Astrocyte (in vitro differentiated cells and primary cell): ENCODE measurements at places on chromosomes 1 and 21.

GRCh38 chr1:58304346-58304975 is 242.1 kb downstream of the OMA1 start:
- DNase-seq, result no peak

GRCh38 chr1:46174448-46175231 is at the start of gene TSPAN1:
TSS of gene TSPAN1 (plus strand) at chr1:46175087. CDS start at chr1:46181108, 6,021 bp downstream.
- no peak for DNase-seq

- no peak for DNase-seq
Measured at GRCh38 chr21:16775076-16775475, 737.8 kb upstream of the CXADR start.

- DNase-seq, result no peak
Measured at GRCh38 chr1:245436407-245436806, 281.6 kb downstream of the KIF26B start.

- DNase-seq, result no peak
Measured at GRCh38 chr1:174643206-174643605, 195.4 kb downstream of the GPR52 start.

DNA sequence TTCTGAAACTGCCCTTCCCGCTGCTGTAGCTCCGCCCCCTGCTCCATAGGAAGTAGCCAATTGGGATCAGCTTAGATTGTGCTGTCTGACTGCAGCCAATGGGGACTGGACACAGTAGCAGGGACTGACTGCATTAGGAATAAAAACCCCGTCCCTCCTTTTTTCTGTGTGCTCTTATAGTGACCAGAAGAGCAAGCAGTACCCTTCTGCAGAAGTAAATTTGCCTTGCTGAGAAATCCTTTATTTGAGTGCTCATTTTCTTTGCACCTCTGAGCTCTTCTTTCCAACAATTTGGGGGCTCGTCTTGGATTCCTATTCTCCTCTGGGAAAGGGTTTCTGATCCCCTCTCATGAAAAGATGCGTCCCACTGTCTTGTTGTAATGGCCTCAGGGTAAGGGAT is 16.2 kb downstream of the OR2L13 start:
- no peak for DNase-seq

- no peak for DNase-seq
Measured at GRCh38 chr1:82507011-82507410, 706.3 kb downstream of the ADGRL2 start.

DNA sequence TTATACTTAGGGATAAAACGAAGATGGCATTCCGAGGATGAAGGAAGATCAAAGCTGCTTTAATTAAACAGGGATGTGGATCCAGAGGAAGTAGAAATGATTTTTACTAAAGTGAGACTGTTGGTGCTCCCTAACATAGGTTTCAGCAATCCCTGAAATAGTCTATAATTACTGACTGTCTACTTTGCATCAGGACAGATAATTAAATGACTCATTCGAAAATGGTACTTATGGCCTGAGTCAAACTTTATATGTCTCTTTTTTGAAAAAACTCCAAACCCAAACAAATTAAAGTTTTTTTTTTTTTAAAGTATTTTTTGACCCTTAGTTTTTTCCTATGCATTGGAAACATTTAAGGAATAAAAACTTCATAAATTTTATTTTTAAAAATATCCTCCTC is 90.3 kb downstream of the LYST start:
- DNase-seq, result no peak

DNA sequence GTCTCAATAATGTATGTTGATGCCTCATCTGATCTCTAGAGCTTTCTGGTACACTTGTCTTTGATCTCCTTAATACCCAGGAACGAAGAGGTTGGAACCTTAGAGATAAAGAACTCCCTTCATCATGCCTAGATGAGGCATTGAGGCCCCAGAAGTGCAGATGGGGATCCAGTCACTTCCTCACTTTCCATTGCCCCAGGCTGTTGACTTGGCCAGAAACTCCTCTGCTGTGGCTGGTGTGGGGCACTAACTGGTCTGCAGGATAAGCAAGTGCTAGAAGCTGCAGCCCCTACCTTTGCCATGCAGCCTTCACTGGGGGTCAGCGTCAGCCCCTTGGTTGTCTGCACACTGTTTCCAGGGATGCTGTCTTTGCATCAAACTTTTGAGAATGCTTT is 49.9 kb downstream of the STUM start:
- DNase-seq, result no peak

DNA sequence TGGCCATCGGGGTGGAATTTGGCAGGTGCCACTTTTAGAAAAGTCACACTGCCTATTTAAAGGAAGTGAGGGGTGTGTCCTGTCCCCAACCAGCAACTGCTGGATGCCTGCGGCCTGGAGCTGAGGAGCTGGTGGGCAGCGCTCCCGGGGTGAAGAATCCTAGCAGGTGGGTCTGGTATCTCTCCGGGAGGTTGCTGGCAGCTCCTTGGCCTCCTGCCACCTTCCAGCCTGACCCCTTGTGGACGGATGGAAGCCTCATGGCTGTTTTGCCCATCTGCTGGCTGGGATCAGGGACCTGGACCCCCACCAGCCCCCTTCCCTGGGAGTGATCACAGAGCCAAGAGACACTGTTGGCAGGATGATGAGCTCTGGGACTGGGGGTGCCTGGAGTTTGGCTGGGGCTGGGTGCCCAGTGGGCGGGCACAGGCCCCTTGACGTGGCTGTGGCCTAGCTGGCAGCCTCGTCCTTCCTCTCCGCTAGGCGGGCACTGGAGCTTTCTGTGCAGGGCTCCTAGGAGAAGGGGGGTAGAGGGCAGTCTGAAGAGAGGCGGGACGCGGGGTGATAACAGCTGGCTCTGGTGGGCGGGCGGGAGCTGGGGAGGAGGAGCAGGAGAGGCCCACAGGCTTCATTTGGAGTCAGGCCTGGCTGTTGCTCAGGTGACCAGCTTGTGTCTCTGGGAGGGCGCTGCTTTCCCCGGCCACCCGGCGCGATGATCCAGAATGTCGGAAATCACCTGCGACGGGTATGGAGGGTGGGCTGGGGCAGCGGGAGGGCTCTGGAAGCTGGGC is at the start of gene ACOT11:
ACOT11 (plus strand) TSS at position 628 of the 788 bp plus-strand sequence; CDS start at position 710, 82 bp downstream.
- DNase-seq, result peak; percentile 39

- no peak for DNase-seq
Measured at GRCh38 chr1:5273280-5274003, 619.0 kb downstream of the AJAP1 start.

GRCh38 chr1:230057681-230058565 is 9.1 kb upstream of the GALNT2 start:
- no peak for DNase-seq

- DNase-seq, result no peak
Measured at GRCh38 chr1:201480231-201481003, 11.4 kb upstream of the PHLDA3 start.

DNA sequence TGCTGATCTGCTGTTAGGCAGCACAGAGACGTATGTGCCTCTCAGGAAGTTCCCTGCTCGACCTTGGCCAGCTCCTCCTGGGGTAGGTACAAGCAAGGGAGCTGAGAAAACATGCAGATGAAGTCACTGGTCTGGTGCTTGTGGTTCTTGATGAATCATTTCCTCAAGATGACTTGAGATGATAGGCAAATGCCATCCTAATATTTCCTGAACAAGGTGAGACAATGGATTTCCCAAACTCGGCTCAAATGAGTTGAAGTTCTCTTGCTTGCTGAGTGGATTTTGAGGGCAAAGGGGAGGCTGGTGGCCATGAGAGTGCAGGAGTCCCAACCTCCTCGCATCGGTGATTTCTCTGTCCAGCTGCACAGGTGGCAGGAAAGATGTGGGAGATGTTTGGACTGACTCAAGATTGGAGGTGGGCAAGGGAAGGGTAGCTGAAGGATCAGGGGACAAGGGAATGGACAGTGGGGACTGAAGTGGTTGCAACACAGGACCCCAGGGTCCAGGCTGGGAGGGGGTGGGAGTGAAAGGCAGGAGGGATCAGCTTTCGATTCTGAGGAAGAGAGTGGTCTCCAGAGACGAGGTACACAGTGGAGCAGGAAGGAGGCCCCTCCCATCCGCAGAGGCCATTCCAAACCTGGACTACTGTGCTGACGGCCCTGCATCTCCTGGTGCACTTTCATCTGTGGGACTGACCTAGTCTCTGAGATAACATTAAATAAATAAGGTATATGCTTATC is 63.9 kb downstream of the CAPN2 start:
- peak; percentile 94 for DNase-seq

GRCh38 chr1:7719468-7720094 is 51.5 kb upstream of the VAMP3 start:
- no peak for DNase-seq

- DNase-seq, result peak; percentile 16
Measured at GRCh38 chr1:101088431-101088830, 62.8 kb upstream of the DPH5 start.

GRCh38 chr1:177170756-177171535 is at the start of gene BRINP2:
TSS of gene BRINP2 (plus strand) at chr1:177170958. CDS start at chr1:177229877, 58,919 bp downstream.
- DNase-seq, result peak; percentile 22

GRCh38 chr1:94416901-94417727 is 1.1 kb upstream of the ABCD3 start:
- peak; percentile 73 for DNase-seq

DNA sequence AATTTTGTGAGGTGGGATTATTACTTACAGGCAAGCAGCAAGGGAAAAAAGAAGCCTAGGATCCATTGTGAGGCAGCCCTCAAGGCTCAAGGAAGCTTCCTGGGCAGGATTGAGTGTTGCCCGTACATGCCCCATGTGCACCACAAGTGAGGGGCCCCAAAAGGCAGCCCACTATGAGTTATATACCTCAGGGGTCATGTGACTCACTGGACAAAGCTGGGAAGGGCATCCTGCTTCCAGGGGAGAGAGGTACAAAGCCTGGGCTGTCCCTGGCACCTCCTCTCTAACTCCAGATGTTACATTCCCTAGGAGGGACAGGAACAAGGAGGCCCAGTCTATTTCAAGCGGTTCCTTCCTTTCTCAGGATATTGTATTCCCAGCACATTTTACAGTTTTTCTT is 34.0 kb upstream of the CD1D start:
- no peak for DNase-seq

DNA sequence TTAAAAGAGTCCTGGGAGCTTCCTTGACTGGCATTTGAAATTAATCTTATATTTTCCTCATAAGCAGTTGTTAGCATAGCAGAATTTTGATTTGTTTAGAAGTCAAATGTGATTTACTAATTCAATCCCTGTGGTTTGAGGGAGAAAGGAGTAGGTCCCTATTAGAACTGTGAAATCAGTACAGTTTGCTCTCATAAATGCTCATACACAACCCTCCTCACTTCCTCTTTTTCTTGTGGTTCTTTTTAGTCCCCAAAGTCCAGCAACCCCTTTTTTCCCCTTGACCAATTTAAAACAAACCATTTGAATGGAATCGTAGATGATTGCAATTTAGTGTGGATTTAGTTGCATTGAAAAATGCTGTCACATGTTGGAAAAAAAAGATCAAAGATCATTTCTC is 9.2 kb upstream of the IFI44 start:
- no peak for DNase-seq

- peak; percentile 42 for DNase-seq
Measured at GRCh38 chr1:11650331-11650991, 3.8 kb downstream of the FBXO2 start.

GRCh38 chr21:46125846-46126301 is 28.0 kb downstream of the COL6A2 start:
- no peak for DNase-seq

DNA sequence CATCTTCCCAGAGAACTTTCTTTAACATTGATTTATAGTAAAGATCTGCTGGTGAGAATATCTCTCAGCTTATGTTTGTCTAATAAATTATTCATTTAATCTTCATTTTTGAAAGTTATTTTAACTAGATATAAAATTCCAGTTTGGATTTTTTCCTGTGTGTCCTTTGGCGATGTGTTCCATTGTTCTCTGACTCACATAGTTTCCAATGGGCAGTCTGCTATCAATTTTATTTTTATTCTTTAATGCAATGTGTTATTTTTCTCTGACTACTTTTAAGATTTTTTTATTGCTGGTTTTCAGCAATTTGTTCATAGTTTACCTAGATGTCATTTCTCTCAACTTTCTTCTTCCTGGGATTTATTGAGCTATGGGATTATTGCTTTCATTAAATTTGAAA is 325.2 kb upstream of the POGK start:
- no peak for DNase-seq

- no peak for DNase-seq
Measured at GRCh38 chr21:45590246-45590725, 48.0 kb upstream of the SLC19A1 start.

GRCh38 chr1:41955461-41956159 is 36.9 kb upstream of the HIVEP3 start:
- peak; percentile 95 for DNase-seq

- no peak for DNase-seq
Measured at GRCh38 chr1:69110851-69111250, 456.9 kb upstream of the LRRC7 start.

- DNase-seq, result no peak
Measured at GRCh38 chr1:152118915-152119314, 3.7 kb upstream of the TCHH start.
